Hypothalamus (tissue), 51 donors: ENCODE measurements at places on chromosomes 2 and 18.
A peak's percentile ranks its signal among the peaks of the same experiment; 100 is the strongest.

- DNase-seq, result no peak
These were observed 69.9 kb downstream of the ACTR2 start for GRCh38 chr2:65297544-65297943.

GRCh38 chr2:16494836-16495508 is 170.7 kb downstream of the CYRIA start:
- no peak for DNase-seq

DNA sequence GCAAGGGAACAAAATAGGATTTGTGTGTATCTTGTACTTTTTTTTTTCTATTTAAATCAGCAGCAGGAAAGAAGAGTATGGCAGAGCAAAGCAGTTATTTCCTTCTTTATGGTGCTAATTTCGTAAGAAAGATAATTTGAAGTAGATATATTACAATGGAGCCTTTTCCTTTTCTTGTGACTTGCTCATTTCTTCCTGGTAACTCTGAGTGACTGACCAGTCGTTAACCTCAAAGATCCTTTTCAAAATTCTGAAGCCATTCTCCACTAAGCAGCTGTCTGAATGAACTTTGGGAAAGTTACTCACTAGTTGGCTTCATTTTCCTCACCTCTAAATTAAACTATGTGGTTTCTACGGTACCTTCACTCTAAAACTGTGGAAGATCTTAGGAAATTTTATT is 24.6 kb downstream of the AFTPH start:
- no peak for DNase-seq

- DNase-seq, result no peak
These were observed 53.6 kb downstream of the STRN start for GRCh38 chr2:36912695-36913094.

- no peak for DNase-seq
These were observed 5.2 kb upstream of the EHD3 start for GRCh38 chr2:31228717-31229116.

- DNase-seq, result no peak
These were observed 39.5 kb upstream of the NOTO start for GRCh38 chr2:73162856-73163391.

DNA sequence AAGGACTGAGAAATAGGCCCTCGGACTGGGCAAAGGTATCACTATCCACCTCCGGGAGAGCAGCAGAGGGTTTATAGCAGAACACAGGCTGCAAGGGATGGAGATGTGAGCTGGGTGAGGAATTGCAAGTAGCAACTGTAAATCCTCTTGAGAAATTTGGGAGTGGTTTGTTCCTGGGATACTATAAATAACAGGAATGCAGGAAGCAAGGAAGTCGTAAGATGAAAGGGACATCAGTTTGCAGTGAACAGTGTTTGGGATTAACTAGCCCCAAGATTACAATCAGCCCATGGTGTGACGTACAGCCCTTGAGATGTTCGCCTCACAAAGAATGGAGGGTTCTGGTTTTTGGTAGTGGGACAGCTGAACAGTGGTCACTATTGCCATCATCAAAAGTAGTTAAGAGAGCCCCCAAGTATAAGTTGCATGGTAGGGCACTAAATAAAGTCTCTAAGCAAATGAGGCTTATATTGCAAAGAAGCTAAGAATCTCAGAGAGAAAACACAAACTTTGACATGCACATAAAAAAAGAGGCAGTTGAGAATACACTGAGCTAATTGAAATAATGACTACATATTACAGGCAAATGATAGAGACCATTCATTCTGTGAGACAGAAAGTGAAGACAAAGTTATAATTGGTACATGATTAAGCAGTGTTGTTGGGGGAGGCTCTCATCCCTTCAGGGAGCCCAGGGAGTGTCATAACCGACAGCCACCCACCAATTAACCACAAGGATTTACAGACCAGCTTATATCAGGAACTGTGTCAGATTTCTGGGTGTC is 362.5 kb upstream of the ACVR2A start:
- no peak for DNase-seq

DNA sequence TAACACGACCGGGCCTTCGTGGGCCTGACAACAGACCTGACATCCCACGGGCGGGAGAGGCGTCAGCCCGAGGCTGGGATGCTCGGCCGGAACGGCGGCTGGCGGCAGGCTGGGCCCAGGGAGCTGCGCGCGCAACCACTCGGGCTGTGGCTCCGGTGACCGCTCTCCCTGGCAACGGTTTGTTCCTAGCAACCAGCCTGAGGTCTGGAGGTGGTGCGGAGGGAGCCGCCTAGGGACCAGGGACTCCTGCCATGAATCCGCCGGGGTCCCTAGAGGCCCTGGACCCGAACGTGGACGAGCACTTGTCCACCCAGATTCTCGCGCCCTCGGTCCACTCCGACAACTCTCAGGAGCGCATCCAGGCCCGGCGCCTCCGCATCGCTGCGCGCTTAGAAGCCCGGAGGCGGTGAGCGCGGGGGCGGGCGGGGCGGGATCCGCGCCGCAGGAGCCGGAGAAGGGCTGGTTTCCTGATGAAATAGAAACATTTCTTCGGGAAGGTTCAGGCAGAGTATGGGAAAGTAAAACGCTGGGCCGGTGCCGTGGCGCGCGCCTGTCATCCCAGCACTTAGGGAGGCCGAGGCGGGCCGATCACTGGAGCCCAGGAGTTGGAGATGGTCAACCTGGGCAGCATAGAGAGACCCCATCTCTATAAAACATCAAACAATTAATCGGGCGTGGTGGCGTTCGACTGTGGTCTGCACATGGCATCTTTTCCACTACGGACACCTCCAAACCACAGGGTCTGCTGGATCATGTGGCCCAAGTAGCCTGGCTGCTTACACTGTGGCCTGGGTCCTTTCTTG is at the start of gene DRC1:
DRC1 (plus strand) TSS at position 182 of the 803 bp plus-strand sequence; CDS start at position 252, 70 bp downstream.
- DNase-seq, result peak; percentile 33

- DNase-seq, result no peak
These were observed 33.0 kb downstream of the GPR75 start for GRCh38 chr2:53826587-53827397.

- DNase-seq, result no peak
These were observed 209.5 kb downstream of the DYM start for GRCh38 chr18:49250816-49251388.

DNA sequence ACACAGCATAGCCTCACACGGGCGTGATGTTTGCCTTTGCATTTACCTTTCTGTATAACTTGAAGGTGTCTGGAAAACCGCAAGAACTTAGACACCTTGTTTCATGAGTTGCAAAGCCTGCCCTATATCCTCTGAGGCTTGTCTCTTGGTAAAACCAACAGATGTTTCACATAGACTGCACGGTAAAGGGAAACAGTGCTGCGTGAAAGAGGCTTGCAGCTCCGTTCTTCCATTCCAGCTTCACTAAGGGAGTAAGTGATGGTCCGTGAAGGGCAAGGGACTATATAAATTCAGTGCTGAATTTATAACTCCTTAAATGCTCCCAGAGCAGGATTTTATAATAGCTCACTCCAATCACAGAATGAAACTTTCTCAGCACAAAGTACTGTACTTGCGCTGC is 360.5 kb downstream of the SOX11 start:
- no peak for DNase-seq

DNA sequence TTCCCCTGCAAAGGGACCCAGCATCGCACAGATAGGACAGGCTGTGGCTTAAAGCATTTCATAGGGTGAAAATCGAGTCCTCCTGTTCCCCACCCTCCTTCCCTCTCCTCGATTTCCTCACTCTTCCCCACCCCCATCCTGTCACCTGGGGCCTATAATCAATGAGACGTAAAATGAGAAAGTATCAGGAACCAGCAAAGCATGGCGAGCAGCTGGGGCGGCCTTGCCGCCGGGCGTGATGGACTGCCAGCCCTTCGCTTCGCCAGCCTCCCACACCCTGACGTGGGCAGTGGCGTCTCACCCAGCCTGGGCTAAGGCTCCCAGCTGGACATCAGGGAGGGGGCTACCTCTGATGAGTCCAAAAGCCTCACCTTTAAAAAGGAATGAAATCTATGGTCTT is 11.1 kb downstream of the SLC30A3 start:
- no peak for DNase-seq

DNA sequence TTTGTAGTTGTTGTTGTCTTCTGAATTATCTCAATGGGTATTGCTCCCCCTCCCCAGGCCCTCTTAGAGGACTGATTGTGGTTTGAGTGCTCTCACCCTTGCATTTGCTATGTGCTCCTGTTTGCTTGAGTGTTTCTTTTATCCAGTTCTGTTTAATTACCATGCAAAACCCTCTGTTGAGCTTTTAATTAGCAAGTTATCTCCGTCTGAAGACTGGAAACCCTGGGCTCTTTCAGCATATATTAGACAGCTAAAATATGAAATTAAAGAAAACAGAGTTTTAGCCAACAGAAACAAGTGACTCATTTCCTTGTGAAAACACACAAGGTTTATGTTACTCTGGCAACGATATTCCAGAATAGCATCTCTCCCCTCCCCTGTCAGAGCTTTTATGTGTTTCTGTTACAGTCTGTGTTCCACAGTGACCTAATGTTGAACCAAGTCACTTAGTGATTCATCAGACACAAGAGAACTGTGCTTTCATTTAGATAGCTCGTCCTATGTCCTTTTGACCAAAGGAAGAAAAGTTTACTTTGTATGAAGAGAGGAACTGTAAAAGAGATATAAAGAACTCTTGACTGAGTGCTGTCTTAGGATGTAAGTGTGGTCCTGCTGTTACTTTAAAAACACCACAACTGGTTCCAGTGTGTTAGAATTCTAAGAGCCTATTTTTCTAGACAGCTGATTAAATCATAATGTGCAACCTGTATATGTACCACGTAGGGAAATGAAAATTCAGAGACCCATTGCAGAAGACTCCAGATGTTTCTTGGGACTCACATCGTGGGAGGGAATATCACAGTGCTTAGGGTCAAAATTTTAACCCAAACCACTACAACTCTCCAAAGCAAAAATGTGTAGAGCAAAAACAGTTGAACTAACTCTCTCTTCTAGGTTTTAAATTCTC is 172.8 kb upstream of the RBMS1 start:
- DNase-seq, result no peak

GRCh38 chr2:40751981-40752380 is 300.1 kb upstream of the SLC8A1 start:
- no peak for DNase-seq

- DNase-seq, result no peak
These were observed 313.8 kb upstream of the MMADHC start for GRCh38 chr2:149901231-149901859.

- no peak for DNase-seq
These were observed 203.1 kb downstream of the NCKAP5 start for GRCh38 chr2:133365117-133365516.

GRCh38 chr2:102765061-102765460 is 3.2 kb downstream of the TMEM182 start:
- no peak for DNase-seq

DNA sequence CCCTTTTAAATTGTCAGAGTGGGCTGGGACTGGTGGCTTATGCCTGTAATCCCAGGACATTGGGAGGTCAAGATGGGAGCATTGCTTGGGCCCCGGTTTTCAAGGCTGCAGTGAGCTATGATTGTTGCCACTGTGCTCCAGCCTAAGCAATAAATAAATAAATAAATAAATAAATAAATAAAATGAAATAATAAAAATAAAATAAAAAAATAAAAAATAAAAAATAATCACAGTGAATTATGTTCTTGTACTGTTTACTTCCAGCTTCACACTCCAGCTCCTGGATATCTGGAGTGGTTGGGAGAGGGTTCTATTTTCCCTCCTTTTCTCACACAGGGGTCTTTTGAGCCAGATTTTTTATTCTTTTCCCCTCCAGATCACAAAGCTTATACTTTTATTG is 26.2 kb upstream of the PNPT1 start:
- DNase-seq, result no peak

DNA sequence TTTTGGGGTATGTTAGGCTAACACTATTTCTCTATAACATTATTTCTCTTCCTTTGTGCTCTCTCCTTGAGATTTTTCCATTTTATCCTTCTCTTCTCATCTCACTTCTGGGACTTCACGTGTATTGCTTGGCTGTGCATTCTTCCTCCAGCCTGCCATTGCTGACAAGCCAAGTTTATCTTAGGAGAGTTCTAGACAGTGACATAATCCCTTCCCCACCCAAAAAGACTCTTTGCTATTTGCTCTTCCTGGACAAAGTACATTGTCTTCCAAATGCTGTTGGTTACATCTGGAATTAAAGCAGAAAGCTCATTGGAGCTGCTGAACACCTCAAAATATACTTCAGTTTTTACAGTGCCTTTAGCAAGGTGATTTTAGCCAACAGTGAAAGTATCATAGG is 8.9 kb downstream of the TSPYL6 start:
- DNase-seq, result no peak

GRCh38 chr2:140508756-140509155 is 1622.1 kb downstream of the LRP1B start:
- DNase-seq, result no peak

- DNase-seq, result no peak
These were observed 68.7 kb downstream of the KCTD1 start for GRCh38 chr18:26479681-26480079.

DNA sequence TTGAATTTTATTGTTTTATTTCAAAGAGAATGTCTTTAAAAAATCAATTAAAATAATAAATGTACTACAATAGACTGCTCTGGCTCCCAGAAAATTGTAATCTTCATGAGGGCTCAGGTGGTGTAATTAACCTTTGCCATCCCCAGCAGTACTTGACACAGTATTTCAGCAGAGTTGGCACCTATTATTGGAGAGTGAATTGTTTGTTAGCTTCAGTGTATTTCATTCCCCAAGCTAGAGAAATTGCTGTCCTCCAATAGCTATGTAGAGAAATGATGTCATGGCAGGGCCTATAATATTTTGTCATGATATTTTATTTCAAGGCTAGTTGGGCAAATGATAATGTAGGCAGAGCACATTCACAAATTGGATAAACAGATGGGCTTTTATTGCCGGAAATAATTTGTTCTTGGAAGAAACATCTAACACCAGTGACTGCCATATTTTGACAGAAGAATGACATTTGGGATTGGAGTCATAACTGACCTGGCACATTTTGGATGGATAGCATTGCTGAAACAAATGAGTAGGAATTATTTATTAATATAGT is 712.0 kb upstream of the NXPH2 start:
- DNase-seq, result no peak

- no peak for DNase-seq
These were observed 10.6 kb upstream of the SLC39A10 start for GRCh38 chr2:195646424-195646823.

DNA sequence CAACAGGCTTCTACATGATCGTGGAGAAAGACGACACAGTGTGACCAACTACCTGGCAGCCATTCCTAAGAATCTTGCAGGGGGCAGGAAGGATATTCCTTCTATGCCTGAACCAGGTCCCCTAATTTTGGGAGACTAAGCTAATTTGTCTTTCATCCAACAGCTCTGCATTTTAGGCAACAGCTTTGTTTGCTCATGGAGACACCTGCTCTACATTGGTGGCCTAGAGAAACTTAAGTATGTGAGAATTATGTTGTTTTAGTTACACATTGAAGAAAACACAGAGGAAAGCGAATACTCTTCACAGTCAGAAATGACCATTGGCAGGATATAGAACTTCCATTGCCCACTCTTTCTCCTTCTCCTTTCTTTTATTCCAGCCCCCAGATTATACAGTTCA is 75.2 kb downstream of the ASXL3 start:
- no peak for DNase-seq

DNA sequence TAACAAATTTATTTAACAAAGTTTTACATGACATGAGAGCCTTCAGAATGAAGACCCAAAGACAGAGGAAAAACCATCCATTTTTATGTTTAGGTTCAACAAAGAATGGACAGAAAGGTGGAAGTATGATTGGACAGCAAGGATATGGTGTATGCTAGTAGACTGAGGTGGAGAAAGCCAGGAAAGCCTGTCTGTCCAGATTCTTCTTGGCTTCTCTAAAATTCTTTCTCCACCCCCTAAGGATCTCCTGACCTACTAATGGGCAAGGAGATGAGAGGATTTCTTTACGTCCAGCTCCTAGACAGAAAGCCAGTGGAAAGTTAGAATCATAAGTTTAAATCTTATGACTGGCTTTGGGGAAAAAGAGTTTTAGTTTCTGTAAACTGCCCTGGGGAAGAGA is 3.0 kb downstream of the ATIC start:
- DNase-seq, result no peak
